Mucosa of gallbladder (tissue), 1 donor: ENCODE measurements at places on chromosomes 6 and 20. TPM values are rescaled to one million over a fixed set of nuclear protein-coding genes. Genes with fewer than 3 reads are reported as not detected.

DNA sequence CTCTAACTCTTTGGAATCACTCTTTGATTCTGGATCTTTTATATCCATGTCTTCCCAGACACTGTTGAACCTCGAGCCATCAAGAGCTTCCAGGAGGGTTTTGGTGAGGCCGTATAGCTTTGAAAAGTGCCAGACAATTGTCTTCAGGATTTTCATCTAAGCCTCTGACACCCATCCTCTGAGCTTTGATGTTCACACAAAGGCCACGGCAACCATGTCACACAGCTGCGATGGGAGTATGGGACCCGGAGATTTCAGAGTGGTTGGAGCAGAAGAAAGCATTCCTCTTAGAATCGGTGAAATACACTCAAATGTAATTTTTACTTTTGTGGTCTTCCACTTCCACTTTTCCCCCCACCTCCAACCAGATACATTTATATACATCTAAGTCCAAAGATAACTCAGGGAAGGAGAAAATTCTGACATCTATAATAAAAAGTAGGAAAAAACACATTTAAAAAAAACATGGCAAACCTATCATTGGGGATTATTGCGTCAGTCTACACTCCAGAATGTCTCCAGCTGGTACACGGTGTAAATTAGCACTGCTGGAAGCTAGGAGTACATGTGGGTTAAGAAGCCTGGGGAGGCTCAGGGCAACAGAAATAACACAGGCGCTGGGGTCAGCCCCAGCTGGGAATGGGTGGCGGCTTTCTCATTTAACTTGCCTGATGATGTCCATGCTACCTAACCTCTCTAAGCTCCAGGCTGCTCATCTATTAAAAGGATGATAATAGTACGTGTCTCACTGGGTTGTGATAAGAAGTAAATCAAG lies 92.7 kb downstream of the LY86 start:
- no peak for DNase-seq

GRCh38 chr6:122365775-122366403 lies 33.6 kb upstream of the HSF2 start:
- DNase-seq: no peak

DNA sequence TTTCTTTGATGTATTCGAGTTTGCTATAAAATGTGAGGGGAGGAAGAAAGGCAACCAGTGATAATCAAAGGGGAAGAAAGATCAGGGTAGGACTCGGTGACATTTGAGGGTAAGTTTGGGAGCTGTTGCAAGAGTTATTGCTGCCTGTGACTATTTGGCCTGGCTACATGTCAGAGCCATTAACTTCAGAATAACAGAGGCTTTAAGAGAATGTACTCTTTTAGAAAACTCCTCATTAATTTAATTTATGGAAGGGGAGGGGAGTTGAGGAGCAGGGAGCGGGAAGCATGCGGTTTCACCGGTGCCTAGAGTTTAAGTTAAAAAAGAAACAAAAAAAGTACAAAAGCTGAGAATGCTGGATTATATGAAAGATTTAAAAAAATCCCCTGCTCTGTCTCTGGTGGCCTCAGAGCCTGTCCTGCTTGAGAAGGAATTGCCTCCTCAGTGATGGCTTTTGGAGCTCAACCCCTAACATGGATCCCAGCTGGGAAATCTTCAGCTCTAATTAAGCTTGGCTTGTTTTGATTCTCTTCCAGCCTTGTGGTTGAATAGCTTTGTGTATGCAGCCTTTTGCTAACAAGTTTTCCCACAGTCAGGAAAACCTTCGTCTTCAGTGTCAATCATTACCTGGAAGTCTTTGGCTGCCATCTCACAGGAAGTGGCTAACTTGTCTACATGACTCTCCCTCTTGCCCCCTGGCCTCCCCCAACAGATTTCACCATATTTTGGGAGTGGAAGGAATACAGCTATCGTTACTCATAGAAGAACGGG lies 238.2 kb downstream of the SOX4 start:
- DNase-seq: no peak

DNA sequence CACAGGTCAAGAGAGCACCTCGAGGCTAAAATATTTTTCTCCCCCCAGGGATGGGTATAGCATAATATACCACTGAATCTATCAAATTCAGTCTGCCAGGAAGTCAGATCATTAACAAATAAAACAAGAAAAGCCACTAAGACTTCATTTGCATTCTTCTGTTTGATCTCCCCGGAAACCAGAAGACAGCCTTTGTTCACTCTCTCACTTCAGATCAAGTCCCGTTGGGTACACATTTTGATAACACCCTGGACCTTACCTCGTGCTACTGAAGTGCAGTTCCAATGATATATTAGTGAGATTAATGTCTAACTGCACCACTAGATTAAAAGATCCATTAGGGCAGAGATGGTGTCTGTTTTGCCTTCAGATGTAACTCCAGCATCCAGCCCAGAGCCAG lies 157.7 kb upstream of the B3GAT2 start:
- no peak for DNase-seq

- no peak for DNase-seq
Observed at GRCh38 chr20:49766979-49767521, 45.6 kb upstream of the SLC9A8 start.

TRIM15 gene
- total RNA-seq: 19.6 TPM

- no peak for DNase-seq
Observed at GRCh38 chr6:133432021-133432989, 191.1 kb downstream of the EYA4 start.

GRCh38 chr6:134647861-134648260 lies 302.0 kb downstream of the ALDH8A1 start:
- no peak for DNase-seq

PPP1R11 gene
- total RNA-seq: 76.9 TPM

DNA sequence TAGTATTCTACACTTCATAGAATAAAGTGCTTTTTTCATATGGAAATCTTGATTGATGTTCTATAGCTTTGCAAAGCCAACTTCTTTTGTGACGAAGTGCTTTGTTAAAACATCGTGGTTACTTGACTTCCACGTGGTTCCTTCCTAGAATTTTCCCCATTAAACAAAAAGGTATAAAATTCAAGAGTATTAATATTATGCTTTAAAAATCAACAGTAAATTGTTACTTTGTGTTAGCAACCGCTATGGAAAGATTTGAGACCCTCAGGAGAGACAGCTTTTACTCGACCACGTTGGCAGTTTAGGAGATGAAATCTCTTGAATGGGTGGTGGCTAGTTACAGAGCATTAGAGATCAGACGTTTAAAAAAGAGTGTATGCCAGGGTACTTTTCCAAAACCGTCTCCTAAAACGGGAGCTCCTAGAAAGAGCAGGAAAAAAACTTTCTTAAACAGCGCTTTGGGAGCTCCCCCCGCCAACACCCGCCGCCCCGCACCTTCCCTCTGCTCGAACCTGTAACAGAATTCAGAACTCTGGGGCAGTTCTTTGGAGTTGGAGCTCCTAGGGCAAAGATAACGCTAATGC lies 920 bp downstream of the GJA1 start:
- no peak for DNase-seq

PGBD1 gene
- total RNA-seq: 1.8 TPM

DNA sequence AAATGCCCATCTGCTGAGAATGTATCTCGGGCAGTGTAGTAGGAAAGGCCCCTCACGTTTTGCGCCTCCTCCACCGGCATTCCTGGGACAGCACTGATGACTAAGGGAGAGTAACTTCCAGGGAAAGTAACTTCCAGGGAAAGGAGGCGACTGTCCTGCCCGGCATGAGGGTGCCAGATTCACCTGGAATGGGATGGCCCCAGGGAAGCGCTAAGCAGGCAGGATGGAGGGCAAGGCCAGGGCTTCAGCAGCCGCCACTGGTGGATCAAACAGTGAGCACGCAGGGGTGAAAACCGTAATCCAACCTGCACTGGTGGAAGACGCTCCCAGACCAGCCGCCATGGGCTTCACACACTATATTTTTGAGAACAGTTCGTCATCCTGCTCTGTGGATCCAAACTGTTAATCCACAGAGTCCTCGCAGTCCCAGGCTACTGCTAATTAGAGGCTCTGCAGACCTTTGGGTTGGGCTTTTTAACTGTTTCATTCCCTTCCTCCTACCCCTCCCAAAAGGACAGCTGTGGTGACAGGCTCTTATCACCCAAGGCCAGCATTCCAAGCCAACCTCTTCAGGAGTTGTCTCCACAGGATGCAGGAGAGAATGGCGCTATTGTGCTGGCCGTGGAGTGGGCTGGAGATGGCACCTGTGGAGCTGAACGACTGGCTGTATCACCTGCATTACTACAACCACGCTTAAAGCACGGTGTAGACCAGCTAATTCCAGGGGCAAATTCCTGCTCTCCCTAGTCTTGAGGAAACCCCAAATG lies 178.9 kb downstream of the DLL1 start:
- no peak for DNase-seq

- no peak for DNase-seq
Observed at GRCh38 chr6:31131595-31131994, 7.3 kb downstream of the PSORS1C2 start.

- no peak for DNase-seq
Observed at GRCh38 chr6:128557081-128557480, 36.7 kb upstream of the PTPRK start.

DNA sequence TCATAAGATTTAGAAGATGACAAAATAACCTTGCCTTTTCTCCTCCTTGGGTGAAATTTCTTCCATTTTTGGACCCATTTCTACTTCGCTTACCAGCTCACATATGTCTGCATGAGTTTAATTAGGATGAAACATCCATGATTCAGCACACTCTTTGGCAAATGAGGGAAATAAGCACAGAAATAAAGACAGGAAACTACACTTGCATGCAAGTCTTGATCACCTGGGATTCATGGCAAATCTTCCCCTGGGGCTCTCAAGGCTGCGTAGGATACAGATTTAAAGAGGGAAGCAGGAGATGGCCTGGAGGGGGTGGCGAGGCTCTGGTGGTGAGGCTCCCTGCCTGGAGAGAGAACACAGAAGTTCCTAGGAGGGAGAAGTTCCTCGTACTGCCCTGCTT lies 147.8 kb downstream of the EDN3 start:
- no peak for DNase-seq

GRCh38 chr6:169590376-169590939 lies 111.4 kb downstream of the WDR27 start:
- DNase-seq: no peak

KIFC1 gene
- total RNA-seq: 2.1 TPM

DNA sequence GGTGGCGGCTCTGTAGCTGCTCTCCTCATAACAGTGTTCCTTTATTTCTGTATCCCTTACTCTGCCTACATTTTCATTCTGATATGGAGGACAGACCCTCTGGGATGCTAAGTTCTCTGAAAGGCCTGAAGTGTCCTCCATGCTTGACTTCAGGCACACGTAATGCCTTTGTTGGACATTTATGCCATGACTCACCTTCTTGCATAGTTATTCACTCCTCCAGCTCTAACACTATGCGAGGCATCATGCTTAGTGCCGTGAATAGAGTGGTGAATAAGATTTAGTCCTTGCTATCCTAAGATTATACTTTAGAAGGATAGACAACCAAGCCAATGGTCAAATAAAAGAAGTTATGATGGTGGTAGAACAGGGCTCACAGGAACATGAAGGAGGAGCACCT lies 760.9 kb upstream of the FLRT3 start:
- no peak for DNase-seq

GRCh38 chr6:73791336-73791735 lies 95.3 kb downstream of the CD109 start:
- no peak for DNase-seq

DNA sequence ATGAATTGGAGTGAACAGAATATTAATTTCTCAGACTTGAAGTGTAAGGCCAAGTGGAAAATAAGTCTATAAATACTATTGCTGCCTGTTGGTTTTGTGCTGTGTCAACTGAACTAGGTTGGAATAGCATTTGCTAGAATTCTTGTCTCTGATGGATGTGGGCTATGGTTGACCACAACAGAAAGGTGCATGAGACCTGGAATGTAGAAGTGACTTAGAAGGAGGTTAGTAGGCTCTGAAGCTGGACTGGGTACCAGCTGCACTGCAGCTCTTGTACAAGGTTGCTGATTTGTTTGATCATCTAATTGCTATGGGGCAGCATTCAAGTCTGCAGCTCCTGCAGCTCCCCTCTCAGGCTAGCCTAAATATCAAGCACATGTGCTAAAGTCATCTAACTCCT lies 479.0 kb upstream of the NRSN1 start:
- DNase-seq: no peak

ZNF391 gene
- 1.9 TPM for total RNA-seq

- no peak for DNase-seq
Observed at GRCh38 chr6:42260972-42261371, 43.3 kb upstream of the MRPS10 start.

FOXF2 gene
- 3.6 TPM for total RNA-seq

- DNase-seq: peak; percentile 31
Observed at GRCh38 chr6:85389151-85389797, 60.6 kb upstream of the NT5E start.

DNA sequence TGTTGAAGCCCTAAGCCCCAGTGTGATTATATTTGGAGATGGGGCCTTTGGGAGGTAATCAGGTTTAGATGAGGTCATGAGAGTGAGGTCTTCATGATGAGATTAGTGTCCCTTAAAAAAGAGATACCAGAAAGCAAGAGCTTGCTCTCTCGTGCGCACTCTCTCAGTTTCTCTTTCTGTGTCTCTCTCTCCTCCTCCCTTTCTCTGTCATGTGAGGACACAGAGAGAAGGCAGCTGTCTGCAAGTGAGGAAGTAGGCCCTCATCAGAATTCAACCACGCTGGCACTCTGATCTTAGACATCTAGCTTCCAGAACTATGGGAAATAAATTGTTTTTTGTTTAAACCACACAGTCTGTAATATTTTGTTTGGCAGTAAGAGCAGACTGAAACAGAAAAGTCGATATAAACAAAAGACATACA lies 180.5 kb downstream of the IBTK start:
- no peak for DNase-seq

- no peak for DNase-seq
Observed at GRCh38 chr6:24195836-24196597, 70.0 kb downstream of the NRSN1 start.

DNA sequence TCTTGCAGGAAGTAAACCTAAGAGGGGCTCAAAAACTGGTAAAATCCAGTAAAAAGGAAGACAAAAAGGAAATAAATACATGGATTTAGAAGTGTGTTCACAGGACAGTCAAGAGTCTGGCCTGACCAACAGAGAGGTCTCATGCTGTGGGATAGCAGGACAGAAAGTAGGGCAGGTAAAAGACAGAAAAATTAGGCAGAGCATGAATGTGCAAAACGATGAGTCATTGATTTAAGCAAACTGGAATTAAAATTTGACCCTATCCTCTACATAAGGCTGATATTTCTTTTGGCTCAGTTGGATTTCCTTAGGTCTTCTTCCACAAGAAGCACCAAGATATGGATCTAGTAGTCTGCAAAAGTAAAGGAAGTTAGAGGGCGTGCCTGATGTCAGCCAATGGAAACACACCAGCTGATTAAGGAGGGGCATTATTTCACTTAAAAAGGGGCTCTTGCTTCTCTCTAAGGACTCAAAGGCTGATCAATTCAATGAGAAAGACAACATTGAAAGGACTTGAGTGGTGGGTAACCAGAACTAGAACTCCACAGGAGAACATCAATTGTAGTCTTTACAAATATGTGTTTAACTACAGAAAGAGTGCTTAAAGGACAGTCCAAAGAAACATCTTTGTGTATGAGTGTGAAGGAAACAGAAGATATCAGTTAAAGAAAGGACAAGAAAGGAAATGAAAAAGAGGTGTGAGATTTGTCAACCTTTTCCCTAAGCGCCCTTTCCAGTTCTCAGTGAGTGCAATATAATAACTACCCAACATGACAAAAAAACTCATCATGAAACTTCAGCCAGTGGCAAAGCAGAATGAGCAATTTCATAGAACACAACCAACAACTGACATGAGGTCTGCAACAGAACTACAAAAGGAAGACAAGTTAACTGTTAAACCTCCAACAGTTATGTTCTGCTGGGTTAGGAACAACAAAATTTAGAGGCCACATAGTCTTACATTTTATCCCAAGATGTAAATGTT lies 19.4 kb upstream of the MYB start:
- no peak for DNase-seq

DEFB124 gene
- total RNA-seq: 0.81 TPM
